Activated CD4-positive, alpha-beta memory T cell treated with anti-CD3 and anti-CD28 coated beads for 36 hours (primary cell): ENCODE measurements at places on chromosomes 3 and 15. TPM values are rescaled to one million over a fixed set of nuclear protein-coding genes. Genes with fewer than 3 reads are reported as not detected.

GP5 gene
- total RNA-seq, result 0.24 TPM

SI gene
- total RNA-seq, result not detected

NEK10 gene
- total RNA-seq, result 0.36 TPM

DNA sequence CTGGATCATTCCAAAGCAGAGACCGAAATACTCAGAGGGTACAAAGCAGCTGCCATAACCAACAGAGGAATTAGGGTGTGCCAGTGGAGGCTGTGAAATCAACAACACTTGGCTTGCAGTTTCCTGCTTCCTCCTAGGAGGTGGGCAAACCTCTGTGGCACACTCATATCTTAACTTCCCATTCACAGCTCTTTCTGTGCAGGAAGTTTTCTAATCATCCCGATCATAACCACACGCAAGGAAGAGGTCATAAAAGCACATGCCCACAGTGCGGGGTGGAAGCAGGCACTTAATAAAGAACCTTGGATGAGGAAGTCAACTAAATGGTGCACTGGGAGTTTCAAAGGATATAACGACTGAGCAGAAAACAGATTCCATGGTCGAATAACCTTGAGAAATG is 5.1 kb downstream of the SCAMP2 start:
- DNase-seq, result no peak
- H3K4me3 ChIP-seq, result no peak overlapping the region
- peak overlapping the region; percentile 81 for H3K27ac ChIP-seq
- peaks cover 23% of the 10 kb centered on the region for H3K36me3 ChIP-seq
- H3K27me3 ChIP-seq, result no peaks in the 10 kb centered on the region
- peaks cover 82% of the 10 kb centered on the region for H3K4me1 ChIP-seq

MYD88 gene
- 34.8 TPM for total RNA-seq

TRH gene
- not detected for total RNA-seq
